CD14-positive monocyte (primary cell): ENCODE measurements at places on chromosomes 7 and 10.
A peak's percentile ranks its signal among the peaks of the same experiment; 100 is the strongest.

GRCh38 chr7:30080818-30081217, 52.6 kb downstream of the PLEKHA8 start:
- DNase-seq = no peak

- DNase-seq = no peak
Measured at GRCh38 chr7:79489371-79489770, 35.9 kb upstream of the MAGI2 start.

DNA sequence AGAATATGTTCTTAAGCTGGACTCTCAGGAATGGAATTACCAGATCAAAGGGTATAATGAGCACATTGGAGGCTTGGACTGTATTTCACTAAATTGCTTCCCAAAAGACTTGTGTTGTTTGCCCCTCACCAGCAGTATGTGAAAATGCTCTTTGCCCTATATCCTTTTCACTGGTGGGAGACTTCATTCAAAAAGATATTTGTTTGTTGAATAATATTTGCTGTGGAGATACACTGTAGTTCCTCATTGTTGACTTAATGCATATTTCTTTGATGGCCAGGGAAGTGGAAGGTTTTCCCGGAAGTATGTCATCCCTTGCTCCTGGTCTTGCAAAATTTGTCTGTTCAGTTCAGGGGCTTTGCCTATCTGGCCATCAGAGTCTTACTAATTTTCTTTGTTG, 19.4 kb downstream of the GSTO2 start:
- no peak for DNase-seq

- no peak for DNase-seq
Measured at GRCh38 chr10:86415116-86415515, 48.5 kb upstream of the GRID1 start.

DNA sequence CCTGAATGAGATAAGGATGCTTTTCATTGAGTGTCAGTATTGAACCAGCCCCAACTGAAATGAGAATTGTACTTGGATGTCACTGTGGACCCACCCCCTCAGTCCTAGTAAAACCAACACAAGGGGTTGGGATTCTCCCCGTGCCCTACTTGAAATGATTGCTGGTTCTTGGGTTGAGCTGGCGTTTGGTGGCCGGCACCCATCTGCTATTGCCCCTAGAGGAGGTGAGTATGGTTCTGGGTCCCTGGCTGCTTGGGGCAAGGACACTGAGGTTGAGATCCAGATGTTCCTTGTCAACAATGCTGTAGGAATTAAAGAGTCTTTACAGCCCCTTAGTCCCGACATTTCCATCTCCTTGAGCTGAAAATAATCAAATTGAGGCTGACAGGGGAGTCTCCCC, 170.0 kb upstream of the ZNF32 start:
- DNase-seq = no peak

GRCh38 chr10:124614003-124614659, 130.0 kb downstream of the FAM53B start:
- no peak for DNase-seq

GRCh38 chr10:117804470-117805011, 242.2 kb downstream of the RAB11FIP2 start:
- DNase-seq = no peak

DNA sequence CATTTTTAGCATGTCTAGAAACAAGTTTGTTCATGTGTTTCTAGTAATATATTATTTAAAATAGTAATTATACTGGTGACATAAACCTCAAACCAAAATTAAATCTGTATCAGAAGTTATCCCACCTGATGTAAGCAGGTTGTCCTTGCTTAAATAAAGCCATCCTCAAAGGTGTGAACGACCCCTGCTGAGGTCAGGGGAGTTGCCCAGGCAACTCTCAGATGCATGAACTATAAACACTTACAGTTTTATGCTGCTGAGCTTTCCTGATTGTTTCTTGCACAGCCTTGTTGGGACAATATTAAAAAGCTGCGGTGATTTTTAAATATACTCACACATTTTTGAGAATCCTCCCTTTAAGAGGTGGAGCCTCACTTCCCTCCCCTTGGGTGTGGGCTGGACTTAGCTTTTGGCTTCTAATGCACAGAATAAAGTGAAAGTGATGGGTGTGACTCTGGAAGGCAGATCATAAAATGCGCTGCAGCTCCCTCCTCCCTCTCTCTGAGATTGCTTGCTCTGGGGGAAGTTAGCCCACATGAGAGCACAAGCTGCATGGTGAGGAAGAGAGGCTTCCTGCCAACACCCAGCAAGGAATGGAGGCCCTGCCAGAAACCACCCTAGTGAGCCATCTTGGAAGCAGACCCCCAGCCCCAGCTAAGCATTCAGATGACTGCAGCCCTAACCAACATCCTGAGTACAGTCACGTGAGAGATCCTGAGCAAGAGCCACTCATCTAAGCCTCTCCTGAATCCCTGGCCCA, 152.7 kb downstream of the SKIDA1 start:
- peak; percentile 30 for DNase-seq

DNA sequence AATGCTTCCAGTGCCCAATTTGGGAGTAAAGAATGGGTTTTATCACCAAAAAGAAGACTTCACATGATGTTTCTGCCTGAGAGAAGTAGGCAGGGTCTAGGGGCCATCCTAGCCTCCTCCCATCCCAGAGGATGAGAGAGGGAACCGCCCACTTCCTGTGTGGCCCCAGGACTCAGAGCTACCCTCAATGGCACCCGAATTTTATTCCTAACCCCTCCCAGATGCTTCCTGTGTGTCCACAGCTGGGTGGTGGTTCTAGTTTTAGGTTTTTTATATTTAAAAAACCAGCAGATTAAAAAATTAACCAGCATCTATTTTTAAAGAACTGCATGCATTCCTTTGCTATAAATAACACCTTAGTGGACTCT, 583.5 kb downstream of the PTPRN2 start:
- DNase-seq = no peak

- DNase-seq = no peak
Measured at GRCh38 chr10:23021430-23021829, 73.9 kb upstream of the MSRB2 start.

GRCh38 chr7:17745610-17746009, 194.7 kb downstream of the SNX13 start:
- no peak for DNase-seq

DNA sequence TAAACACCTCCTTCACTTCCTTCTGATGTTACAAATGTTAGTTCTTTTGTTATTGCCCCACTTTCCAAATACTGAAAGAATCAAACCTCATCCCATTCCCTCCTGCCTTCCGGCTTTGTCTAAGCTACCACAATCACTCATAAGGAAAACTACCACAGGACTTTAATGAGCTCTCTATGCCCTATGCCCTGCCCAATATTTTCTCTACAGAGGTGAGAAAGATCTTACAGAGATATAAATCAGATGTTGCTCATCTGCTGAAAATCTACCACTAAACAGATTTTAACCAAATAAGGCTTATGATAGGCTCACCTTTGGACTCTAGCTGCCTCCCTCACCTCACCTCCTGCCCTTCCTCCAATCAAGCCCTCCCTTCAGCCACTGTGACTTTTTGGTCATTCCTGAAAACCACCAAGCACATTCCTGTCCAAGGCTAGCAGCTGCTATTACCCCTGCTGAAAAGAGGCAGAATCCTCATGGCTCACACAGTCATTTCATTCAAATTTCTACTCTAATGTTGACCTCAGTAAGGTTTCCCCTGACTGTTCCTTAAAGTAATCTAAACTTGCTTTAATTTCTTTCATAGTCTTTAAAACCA, 7.7 kb downstream of the ZNF33B start:
- no peak for DNase-seq

DNA sequence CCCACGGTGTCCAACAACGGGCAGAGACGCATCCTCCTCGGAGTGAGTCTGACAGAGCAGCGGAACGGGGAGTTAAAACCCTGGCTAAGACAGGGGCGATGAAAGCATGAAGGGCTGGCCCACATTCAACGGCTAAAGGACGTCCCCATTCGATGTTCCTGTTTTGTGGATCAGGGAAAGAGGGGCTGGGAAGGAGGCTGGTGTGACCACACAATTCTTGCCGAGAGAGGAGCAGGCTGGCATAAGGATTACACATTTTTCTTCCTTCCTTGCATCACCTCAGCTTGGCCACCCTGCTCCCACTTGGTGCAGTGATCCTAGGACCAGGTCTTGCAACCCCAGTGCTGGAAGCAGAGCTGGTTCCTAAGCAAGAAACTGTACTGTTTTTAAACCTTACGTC, 67.7 kb downstream of the GNA12 start:
- DNase-seq = no peak

DNA sequence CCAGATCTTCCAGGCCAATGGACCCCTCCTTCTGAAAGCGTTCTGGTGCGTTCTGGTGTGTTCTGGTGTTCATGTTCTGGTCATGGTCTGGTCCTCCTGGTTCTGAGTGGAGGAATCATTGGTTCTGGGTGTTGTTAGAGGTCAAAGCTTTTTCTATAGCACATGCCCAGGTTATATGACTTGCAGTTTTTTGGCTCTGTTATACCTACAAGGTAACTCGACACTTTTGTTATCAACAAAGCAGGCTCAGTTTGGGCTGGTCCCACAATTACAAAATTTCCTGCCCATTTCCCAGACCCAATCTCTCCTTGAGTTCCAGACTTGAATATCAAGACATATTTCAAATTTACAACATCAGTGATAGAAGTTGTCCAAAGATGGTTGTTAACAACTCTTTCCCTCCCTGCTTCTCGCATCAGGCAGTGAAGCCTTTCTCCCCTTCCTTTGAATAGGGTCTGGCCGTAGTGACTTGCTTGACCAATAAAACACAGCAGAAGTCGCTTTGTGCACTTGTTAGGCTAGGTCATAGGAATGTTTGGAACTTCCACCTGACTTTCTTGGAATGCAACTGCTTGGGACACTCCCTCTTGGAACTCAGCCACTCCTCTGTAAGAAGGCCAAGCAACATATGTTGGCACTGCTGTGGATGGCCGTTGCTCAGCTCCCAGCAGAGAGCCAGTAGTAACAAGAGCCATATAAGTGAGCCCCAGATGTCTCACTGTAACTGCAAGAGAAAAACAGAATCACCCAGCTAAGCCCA, 83.1 kb upstream of the STEAP1B start:
- DNase-seq = no peak

DNA sequence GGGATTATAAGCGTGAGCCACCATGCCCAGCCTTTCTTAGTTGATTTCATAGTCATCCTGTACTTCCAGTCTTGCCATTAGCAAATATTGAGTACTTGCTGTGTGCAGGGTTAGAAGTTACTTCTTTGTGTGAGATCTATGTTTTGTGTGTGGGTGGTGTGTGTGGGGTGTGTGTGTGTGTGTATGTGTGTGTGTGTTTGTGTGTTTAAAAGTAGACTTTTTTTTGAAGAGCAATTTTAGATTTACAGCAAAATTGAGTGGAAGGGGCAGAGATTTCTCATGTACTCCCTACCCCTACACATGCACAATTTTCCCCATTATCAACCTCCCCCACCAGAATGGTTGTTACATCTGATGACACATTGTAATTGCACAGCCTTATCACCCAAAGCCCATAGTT, 48.2 kb downstream of the KAT6B start:
- no peak for DNase-seq

- DNase-seq = no peak
Measured at GRCh38 chr7:36604806-36605205, 119.5 kb downstream of the AOAH start.

DNA sequence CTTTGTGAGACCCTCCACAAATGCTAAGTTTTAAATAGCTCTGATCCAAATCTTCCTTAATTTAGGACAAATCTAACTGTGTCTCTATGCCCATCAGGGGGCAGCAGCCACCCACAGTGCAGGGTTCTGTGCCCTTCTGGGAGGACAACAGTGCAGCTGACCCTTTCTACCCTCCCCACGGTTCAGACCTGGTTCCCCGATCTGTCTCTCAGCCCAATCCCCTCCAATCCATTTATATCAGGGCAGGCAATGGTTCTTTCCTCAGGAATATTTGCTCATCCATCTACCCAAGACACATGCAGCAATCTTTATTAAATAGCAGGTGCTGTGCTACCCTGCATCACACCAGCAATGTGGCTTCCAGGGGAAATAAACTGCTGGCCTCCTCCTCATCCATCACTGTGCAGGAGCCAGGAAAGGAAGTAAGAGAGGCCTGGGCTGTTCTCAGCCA, 4.0 kb upstream of the RBM28 start:
- peak; percentile 35 for DNase-seq

DNA sequence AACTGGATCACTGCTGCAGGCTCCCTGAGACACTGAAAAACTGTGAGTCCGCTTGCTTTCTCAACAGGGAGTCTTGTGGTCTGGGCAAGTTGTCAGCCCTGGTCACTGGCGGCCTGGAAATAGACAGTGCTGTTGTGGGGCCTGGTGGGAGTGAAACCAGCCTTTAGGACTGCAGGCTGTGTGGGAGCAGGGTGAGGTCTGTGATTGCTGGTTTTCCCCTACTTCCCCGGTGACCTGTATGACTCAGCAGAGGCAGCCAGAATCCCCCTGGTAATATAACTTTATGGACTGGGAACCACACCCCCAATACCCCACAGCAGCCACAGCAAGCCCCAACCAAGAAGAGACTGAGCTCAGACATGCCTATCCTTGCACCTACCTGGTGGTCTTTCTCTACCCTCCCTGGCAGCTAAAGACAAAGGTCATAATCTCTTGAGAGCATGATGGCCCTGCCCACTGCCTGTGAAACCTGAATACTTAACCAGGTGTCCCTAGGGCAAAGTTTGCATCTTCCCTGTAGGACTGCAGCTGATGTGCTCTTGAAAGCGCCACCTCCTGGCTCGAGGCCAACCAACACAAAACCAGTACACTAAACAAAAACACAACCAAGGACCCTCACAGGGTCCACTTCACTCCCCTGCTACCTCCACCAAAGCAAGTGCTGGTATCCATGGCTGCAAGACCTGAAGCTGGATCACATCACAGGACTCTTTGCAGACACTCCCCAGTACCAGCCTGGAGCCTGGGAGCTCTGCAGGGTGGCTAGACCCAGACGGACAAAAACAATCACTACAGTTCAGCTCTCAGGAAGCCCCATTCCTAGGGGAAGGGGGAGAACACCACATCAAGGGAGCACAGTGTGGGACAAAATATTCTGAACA, 7.2 kb upstream of the ADAM22 start:
- no peak for DNase-seq

GRCh38 chr10:72738486-72738885, 46.5 kb downstream of the MCU start:
- DNase-seq = no peak

GRCh38 chr10:99393036-99393435, 37.4 kb downstream of the GOT1 start:
- no peak for DNase-seq

- no peak for DNase-seq
Measured at GRCh38 chr7:22872096-22872807, 49.6 kb upstream of the TOMM7 start.

DNA sequence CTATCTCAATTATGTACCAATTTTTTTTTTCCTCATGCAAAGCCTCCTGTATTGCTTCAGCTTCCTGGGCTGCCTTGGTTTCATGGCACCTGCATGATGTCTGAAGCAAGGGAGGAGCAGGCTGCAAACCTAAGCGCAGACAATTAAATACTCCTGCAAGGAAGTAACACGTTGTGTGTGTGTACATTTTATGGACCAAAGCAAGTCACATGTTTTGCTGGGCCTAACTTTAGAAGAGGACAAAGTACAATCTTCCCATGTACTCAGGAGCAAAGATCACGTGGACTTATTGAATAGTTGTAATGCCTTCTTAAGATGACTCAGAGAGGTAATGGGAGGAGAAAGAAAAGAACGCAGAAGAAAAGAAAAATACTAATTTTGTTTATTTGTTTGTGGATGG, 944.0 kb upstream of the C7orf33 start:
- no peak for DNase-seq
